Hair follicular keratinocyte (primary cell): ENCODE measurements at places on chromosomes 16 and 17. TPM values are rescaled to one million over a fixed set of nuclear protein-coding genes. Genes with fewer than 3 reads are reported as not detected.

Gene ARL5C
- total RNA-seq, result not detected in 2 replicates

Gene DLX3
- total RNA-seq, result 1.2 and 1.6 TPM in 2 replicates

Gene MYH13
- total RNA-seq, result not detected in 2 replicates

Gene KCNH6
- not detected in 2 replicates for total RNA-seq

Gene DNAAF8
- 0.55 TPM in 1 of 2 replicates, not detected in the other for total RNA-seq

Gene NEUROD2
- not detected in 2 replicates for total RNA-seq

Gene RDM1
- 0.23 and 1.0 TPM in 2 replicates for total RNA-seq
